NCI-H1092 treated with DMSO at 0.1 percent for 48 hours (cell line): ENCODE measurements at places on chromosomes 3 and 15.

GRCh38 chr3:40717471-40717870, 192.7 kb downstream of the ZNF621 start:
- no peak for DNase-seq

DNA sequence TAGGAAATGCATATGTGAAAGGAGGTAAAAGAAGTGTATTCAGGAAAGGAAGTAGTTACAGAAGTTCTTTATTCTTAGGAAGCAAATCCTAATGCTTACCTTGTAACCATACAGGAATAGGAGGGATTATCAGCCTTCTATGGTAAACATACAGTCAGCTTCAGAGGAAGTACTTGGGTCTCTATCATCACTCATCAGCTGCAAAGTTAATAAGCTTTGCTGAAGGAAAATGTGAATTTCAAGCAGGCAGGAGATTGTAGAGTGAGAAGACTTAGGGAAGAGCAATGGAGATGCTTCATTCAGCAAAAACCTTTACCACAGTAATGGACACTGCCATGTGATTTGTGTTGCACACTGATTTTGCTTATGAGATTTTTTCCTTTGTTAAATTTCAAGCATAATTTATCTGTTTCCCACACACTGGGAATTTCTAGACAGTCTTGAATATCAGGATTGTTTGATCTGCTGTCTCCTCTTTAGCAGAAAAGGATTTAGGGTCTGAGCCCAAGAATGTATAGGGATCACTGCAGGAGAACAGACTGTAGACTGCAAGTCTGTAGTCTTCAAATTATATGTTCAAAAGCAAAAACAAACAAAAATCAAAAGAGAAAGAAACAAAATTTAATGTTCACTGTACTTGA, 150.8 kb downstream of the ZNF609 start:
- no peak for DNase-seq

GRCh38 chr3:51798411-51798963, 19.4 kb upstream of the IQCF6 start:
- no peak for DNase-seq

DNA sequence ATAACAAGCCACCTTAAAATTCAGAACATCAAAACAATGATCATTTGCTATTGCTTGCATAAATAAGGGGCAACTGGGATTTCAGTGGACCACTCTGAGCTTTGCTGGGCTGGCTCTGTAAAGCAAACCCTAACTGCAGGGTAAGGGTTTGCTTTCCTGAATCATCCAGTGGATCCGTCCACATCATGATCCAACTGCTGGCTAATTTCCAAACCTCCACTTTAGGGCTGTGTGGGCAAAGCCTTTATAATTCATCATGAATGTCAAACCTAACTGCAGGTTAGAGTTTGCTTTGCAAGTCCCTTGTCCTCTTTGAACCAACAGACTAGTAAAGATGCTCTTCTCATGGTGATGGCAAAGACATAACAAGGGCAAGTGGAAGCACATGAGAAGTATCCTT, 76.1 kb downstream of the SYNPR start:
- no peak for DNase-seq

GRCh38 chr15:71096676-71097075, 18.6 kb upstream of the THSD4 start:
- no peak for DNase-seq

DNA sequence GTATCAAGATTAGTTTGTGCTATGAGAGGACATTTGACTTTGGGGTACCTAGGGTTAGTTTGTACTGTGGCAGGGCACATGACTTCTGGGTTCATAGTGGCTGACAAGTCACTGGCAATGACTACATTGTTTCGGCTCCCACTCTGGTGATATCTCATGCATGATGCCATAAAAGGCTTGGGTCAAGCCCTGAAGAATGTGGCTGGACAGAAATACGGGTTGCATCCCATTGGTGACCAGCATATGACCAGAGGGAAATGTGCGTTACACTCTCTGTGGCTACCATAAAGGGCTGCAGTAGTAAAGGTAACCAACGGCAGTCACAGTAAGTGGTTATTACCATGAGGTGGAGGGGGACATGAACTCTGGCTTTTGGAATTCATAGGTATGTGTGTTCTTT, 18.4 kb downstream of the THOC7 start:
- DNase-seq, result no peak

DNA sequence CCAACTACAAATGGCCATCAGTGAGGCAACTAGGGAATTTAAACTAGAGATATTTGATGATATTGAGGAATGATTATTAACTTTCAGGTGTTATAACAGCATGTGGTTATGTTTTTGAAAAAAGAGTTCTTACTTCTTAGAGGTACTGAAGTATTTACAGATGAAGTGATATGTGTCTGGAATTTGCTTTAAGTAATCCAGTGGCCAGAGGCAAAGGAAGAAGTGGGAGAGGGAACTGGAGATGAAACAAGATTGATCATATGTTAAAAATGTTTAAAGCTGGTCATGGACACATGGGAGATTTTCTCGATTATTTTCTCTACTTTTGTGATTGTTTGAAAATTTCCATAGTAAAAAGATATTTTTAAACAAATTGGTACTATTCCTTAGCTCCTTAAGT, 53.3 kb upstream of the SLCO2A1 start:
- no peak for DNase-seq

DNA sequence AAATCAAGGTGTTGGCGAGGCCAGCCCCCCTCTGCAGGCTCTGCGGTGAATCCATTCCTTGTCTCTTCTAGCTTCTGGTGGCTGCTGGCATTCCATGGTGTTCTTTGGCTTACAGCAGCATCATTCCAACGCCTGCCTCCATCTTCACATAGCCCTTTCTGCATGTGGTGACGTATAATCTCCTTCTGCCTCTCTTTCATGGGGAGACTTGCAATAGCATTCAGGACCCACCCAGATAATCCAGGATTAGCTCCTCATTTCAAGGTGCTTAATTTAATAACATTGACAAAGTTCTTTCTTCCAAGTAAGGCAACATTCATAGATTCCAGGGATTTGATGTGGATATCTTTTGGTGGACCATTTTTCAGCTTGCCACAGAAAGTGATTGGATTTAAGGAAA, 35.8 kb downstream of the ISG20 start:
- no peak for DNase-seq

DNA sequence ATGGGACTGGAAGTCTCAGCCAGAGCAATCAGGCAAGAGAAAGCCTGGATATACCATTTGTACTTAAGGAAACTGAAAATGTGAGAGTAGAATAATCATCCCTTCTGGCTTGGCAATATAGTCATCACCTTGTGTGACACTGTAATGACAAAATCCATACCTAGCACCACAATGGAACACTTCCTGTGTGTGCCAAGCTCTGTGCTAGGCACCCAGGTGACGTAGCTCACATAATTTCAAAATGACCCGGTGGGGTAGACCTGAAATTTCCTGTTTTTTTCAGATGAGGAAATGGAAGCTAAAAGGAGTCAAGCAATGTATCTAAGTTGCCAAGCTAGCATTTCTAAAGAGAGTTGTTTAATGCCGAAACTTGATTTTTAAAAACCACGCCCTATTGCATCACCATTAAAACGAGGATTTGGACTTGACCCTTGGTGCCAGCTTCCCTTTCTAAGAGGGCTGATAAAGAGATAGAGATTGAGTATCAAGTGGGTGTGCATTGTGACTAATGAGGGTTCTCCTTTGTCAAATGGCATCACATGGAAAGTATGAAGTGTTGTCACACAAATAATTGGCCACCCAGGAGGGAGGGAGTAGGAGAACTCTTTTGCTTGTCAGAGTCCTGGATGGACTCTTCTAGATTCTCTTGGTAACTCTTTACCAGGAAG, 141.3 kb upstream of the PDZRN3 start:
- no peak for DNase-seq

- DNase-seq, result no peak
These were observed 789.2 kb downstream of the DIPK2A start for GRCh38 chr3:144760831-144761230.

DNA sequence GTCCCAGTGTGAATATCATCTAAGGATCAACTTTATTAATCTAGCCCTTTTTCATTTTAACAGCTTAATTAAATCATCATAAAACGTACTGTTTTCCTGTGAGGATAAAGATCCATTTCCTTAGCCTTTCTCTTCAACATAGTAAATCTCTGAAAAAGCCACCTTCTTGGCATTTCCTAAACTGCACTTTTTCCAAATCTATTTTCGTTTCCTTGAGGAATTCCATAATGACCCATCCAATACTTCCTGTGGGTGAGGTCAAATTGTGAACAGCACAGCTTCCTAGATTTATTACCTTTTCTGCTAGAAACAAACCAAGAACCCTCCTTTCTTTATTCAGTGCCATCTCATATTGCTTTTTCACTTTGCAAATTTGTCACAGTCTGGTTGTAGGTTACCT, 129.4 kb upstream of the CNTN4 start:
- no peak for DNase-seq

GRCh38 chr3:157145606-157146322, 14.2 kb downstream of the CCNL1 start:
- no peak for DNase-seq

- no peak for DNase-seq
These were observed 225.6 kb downstream of the ADAMTS9 start for GRCh38 chr3:64462203-64462602.

DNA sequence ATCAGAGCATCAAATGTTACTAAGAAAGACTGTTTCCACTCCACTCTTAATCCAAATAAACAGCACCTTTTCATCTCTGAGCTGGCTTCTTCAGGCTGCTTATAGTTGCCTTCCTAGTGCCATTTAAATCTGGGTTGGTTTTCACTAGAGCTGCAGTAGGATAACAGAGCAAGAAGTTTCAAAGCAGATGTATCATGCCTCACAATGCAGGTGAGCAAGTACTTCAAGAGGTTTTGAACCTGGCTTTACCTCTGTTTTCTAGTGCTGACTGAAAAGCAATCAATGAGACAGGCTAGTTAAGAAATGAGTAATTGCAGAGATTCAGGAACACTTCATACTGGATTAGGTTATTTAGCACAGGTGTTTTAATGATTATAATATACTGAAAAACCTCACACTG, 147.7 kb upstream of the SATB1 start:
- no peak for DNase-seq

GRCh38 chr15:43390723-43391122, 19.8 kb downstream of the TUBGCP4 start:
- DNase-seq, result no peak

- no peak for DNase-seq
These were observed 287.0 kb downstream of the SI start for GRCh38 chr3:164791263-164791662.

DNA sequence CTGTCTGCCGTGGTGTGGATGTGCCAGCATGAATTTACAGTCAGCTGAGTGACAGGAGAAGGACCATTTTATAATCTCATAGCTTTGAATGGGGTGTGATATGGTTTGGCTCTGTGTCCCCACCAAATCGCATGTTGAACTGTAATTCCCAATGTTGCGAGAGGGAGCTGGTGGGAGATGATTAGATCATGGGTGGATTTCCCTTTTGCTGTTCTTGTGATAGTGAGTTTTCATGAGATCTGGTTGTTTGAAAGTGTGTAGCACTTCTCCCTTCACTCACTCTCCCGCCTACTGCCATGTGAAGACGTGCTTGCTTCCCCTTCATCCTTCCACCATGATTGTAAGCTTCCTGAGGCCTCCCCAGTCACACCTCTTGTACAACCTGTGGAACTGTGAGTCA, 111.9 kb upstream of the CHD2 start:
- DNase-seq, result no peak

DNA sequence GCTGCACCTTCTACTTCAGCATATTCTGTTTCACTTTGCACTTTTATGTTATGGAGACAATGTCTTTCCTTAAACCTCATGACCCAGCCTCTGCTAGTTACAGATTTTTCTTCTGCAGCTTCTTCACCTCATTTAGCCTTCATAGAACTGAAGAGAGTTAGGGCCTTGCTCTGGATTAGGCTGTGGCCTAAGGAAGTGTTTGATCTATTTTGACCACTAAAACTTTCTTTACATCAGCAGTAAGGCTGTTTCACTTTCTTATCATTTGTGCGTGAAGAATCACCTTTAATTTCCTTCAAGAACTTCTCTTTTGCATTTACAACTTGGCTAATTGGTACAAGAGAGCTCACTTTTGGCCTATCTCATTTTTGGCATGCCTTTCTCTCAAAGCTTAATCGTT, 40.9 kb downstream of the PHLDB2 start:
- DNase-seq, result no peak

GRCh38 chr3:61595288-61595687, 33.9 kb downstream of the PTPRG start:
- no peak for DNase-seq

DNA sequence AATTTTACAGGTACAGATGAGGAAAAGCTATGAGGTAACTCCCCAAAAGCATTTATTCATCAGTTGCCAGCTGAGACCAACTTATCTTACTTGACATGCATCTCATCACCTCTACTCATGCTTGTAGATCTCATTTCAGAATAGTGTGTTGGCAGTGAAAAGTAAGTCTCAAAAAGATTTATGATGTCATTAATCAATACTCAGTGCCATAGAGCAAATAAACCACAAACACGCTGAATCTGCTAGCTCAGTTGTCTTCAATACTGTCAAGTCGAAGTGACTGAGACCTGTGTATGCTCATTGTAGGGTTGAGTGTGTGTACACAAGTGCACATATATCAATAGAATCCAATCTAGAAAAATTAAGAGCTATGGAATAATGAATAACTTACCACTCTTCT, 413.5 kb downstream of the CNTN3 start:
- DNase-seq, result no peak

DNA sequence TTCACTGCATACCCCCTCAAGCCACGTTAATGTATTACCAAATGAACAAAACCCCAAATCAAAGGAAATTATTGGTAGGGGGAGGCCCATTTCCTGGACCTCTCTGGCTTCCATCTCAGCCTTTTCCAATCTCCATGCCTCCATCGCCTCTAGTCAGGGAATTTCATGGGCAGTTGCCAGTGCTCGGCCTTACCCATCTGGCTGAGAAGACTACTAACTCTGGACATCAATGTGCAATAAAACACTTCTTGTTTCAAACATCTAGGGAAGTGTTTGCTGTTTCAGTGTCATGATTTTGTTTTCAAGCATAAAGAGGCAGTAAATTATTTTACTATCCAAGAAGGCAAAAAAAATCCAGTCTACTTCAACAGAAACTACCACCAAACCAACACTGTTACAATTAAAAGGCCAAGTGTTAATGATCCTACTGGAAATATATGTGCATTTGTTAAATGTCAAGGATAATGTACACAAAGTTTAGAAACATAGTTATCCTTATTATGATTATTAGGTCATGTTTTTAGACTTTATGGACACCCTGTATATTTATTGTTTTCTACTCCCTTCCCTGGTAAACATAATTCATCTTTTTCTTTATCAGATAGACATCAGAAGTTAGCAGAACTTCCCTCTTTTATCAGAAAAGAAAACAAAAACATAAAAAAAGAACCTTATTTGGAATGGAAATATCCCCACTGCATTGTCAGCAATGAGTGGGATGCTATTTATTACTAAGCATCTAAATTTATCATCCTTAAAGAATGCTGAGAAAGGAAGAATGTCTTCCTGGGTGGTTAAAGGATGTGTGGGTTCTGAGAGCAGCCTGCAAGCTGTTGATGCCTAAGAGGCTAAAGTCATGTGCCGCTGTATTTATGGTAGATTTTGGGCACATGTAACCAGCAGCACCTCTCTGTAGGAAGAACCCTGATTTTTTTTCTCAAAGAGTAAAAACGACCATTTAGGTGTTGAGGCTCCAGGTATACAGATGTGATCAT, 15.2 kb downstream of the LDHAL6B start:
- no peak for DNase-seq

- no peak for DNase-seq
These were observed 203.9 kb downstream of the VGLL3 start for GRCh38 chr3:86787091-86787490.
